ENCODE measurements at places on chromosomes 2 and 18.

DNA sequence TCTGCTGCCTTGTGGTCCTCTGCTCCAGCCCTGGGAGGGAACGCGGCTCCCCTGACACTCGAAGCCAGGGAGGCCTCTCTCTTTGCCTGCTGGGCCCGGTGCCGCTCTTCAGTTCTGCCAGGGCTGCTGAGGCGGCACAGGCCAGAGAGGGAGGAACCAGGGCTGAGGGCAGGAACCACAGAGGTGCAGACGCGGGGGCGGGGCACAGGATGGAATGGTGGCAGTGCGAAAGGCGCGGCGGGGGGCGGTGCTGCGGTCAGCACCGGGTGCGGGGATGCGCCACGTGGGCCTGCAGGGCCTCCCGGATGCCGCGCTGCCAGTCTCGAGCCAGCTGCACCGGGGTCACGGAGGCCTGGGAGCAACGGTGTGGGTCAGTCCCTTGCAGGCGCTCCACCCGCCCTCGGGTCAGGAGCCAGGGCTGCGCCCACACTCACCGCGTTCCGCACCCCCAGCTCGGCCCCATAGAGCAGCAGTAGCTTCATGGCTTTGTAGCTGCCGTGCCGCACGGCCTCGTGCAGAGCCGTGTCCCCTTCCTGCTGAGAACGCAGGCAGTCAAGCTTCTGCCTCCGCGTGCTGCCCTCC, 4.4 kb downstream of the ANKRD23 start:
- peak; percentile 78 for DNase-seq

GRCh38 chr2:54535599-54536195, 79.6 kb downstream of the SPTBN1 start:
- no peak for DNase-seq

DNA sequence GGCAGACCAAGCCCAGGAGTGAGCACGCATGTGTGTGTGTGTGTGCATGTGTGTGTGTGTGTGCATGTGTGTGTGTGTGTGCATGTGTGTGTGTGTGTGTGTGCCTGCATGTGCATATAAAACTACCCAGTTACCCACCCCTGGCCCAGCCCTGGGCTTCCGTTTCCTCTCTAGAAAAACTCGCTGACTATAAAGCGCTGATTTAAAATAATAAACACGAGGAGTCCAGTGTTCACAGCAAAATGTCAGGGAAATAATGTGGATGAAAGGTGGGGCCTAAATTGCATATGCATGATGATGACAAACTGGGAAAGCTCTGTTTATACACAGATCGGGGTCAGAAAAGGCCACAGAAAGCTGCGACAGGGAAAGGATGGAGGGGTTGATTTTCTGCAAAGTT, 7.5 kb downstream of the ADCY3 start:
- no peak for DNase-seq

- no peak for DNase-seq
Observed at GRCh38 chr18:11865071-11865470, 13.9 kb downstream of the CHMP1B start.

- no peak for DNase-seq
Observed at GRCh38 chr2:105755895-105756294, 11.2 kb downstream of the NCK2 start.

DNA sequence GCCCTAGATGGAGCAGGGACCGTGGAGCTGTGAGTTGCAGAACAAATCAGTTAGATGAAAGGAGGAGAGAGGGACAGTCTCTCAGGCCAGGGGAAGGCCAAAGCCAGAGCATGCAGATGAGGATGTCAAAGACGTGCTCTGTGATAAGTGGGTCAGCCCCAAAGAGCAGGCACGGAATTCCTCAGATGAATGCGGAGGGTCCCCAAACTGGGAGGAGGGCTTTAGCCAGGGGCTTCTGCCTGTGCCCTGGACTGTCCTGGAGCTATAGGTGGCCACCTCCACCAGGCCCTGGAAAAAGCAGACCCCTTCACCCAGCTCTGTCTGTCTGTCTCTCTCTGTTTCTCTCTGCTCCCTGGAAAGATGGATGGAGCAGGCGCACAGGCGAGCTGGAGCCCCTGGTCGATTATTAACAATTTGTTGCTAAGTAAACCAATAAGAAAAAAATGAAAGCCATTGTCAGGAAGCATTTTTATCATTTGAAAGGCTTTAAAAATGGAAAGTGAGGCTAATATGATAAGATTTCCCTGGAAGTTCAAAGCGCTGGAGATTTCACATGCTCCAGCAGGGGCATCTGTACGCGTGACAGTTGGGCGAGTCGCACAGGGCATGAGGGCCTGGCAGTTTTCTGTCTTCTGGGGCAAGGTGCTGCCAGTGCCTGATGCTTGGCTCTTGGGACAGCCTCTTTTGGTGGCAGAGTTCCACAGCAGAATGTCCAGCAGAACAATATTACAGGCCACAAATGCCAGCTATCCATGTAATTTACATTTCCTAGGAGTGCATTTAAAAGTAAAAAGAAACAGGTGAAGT, 241.0 kb downstream of the GLI2 start:
- DNase-seq: no peak

DNA sequence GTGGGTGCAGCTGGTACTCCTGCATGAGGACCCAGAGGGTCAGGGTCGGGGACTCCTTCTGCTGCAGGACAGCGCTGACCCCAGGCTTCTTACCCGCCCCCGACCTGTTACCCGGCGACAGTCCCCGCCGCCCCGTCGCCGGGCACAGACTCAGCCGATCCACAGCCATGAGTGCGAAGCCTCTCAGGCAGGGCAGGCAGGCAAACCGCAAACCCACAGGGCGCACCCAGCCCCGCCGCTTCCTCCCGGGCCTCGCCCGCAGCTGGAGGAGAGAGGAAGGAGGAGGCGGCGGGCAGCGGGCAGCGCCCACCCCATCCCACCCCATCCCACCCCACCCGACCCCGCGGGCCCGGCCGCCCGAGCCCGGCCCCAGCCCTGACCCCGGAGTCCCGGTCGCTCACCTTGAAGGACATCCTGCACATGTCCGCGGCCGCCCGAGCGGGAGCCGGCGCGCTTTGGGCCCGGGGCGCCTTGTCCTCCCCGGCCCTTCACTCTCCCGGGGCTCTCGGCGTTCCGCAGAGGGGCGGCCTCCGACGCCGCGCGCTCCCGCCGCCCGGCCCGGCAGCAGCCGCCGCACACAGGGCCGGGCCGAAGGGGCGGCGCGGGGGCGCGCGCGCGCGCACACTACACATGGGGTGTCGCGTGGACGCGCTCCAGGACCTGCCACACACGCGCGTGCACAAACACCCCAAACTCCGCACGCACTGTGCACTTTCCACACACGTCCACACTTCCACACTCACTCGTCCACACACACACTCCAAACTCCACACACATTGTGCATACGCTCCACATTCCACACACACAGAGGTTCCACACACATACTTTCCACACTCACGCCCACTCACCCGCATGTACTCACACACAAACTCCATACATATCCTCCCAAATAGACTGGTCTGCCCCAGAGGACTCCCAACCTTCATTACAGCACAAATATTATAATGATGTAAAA, at the start of gene ANKRD29:
Gene ANKRD29 (minus strand): TSS at position 603 of the 955 bp plus-strand sequence. CDS start 181 bp downstream, at position 422.
- DNase-seq: peak; percentile 31

- no peak for DNase-seq
Observed at GRCh38 chr2:190052307-190052706, 10.2 kb downstream of the MSTN start.

DNA sequence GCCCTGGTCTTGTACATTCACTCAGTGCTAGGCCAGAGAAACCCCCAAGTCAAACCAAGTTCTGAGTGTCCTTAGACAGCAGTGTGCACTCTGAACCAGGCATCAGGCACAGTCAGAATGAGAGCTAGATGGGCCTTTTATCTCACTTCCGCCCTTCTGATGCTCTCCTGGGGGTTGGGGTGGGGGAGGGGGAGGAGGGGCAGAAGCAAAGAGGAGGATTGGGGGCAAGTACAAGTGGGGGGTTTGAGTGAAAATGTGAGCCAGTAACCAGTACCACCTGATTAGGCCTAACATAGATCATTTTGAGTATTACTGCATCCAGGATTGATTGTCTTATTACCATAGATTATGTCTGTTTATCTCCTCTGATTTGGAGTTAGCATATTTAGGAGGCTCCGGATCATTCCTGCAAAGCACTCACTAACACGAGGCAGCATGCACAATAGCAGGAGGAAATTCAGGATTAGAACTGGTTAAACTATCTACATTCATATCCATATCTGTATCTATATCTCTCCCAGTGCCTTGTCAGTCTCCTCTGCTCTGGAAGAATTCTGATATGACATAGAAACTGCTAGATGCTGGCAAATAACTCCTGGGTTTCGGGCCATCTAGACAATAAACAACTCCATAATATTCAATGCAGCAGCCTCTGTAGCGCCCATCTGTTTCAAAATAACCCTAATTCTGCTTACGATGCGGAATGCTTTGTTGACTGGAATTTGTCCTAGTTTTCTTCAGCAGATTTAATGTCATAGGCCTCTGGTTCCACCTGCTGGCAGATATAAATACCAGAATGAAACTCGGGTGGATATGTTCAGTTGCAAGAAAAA, 149.1 kb downstream of the RHBDD1 start:
- DNase-seq: no peak

GRCh38 chr18:69737851-69738250, 209.8 kb downstream of the CD226 start:
- no peak for DNase-seq

- no peak for DNase-seq
Observed at GRCh38 chr2:239459606-239460005, 58.8 kb upstream of the HDAC4 start.

- no peak for DNase-seq
Observed at GRCh38 chr2:35548171-35548570, 807.4 kb upstream of the CRIM1 start.

- DNase-seq: no peak
Observed at GRCh38 chr18:50313031-50313607, 25.6 kb upstream of the CXXC1 start.

DNA sequence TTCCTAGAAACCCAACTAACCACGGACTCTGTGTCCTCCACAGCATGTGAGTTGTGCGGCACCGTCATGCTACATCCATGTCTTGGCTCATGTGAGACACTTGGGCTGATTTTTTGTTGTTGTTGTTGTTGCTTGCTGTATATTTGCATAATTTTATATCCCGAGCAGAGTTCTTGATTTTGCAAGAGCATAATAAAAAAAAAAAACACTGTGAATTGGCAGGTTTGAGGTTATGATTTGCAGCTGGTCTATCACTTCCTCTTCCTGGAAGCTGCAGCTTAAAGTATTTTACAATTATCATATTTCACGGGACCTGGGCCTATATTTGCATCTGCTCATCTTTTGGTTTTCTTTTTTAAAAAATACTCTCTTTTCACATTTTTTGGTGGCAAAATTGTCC, 142.3 kb upstream of the NRP2 start:
- DNase-seq: no peak

- no peak for DNase-seq
Observed at GRCh38 chr2:240219208-240219890, 78.9 kb upstream of the OTOS start.

DNA sequence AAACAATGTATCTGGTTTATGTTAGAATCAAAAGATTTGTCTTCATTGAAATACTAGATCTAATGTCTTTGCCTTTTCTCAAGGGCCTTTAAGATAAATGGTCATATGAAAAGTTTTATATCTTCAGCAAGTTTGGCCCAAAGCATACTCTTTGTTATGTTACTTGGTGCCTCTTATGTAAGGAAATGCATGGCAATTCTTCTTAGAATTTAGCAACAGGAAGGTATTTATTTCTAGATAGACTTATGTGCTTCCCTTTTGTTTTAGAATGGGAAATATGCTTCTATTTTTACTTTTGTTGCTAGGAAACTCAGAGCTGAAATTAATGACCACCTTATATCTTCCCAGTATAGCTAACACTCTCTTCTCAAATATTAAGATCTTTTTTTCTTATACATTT, 117.4 kb upstream of the DLX2 start:
- DNase-seq: no peak

DNA sequence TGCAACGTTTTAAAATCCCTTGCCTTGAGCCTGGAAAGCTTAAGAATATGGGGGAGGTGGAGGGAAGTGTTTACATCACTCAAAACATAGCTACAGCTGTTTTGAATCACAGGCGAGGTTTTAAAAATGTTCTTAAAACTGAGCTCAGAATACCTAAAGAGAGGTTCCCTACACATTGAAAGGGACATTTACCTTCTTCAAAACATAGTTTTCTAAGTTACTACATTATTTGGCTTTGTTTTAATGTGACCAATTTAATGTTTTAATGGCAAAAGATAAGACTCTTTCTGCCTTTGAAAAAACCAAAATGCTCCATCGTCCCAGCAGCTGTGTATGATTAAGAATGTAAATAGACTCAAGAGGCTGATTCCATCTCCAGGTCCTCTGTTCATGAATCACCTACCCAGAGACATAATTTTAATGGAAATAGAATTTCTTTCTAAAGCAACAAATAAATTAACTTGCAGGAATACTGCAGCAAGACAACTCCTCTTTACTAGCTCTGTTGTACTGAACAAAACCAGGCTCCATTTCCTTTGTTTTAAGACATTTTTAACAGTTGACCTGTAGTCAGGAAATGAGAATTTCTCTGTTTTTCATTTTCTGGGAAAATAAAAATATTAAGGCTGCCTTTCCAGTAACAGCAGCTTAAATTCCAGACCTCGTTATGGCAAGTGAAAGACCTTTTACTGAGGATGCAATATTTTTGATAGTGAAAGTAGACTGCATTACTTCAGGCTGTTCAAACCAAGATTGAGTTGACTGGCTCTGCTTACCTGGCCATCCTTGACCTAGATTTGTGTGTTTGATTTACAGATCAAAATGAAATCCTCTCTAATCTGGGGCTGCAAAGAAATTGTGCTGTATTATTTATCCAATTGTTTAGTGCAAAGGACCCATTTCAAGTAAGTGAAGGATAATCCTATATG, 33.7 kb upstream of the WDR75 start:
- DNase-seq: no peak

DNA sequence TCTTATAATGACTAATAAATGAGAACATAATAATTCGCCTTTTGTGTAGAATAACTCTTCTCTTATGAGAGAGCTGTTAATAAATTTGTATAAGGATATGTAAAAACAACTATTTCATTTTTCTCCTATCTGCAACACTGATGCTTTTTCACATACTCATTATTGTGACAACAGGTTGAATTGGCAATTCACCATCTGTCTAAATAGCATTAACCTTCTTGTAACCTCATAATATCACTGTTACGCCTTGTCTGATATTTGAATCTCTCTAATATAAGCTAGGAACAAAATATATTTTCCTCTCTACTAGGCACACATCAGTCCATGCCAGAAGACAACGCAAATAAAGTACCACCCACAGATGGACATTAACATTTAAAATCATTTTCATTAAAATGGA, 938.9 kb downstream of the CPS1 start:
- no peak for DNase-seq

DNA sequence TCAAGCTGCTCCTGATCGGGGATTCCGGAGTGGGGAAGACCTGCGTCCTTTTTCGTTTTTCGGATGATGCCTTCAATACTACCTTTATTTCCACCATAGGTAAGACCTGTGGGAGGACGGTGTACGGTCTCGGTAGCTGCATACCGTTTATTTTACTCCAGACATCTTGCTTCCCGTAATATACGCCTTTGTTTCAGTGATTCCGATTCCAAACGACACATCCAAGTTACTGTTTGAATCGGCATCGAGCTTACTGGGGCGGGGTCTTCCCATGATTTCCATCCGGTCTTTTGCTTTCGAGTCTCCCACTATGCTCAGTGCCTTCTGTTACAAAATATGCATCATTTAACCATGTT, 731 bp downstream of the RAB10 start:
- peak; percentile 38 for DNase-seq
